ENCODE measurements at places on chromosomes 6 and 20. TPM values are rescaled to one million over a fixed set of nuclear protein-coding genes. Genes with fewer than 3 reads are reported as not detected.

DNA sequence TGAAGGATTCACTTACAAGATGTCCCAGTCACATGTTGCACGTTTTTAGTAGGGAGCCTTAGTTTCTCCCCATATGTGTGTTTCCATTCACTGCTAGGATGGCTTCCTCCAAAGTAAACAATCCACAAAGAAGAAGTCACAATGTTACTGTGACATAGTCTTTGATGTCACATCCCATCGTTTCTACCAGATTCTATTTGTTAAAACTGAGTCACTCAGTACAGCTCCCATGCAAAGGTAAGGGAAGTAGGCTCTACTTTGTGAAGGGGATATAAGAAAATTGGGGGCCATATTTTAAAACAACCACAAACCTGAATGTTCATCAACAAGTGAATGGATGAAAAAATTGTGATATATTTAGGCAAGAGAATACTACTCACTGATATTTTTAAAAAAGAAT is at the start of the genes OR11A1 and OR2H1:
Gene OR11A1, minus strand, starts transcription at position 101 of the 400 bp plus-strand sequence. CDS start 29,430 bp downstream, outside the sequence.
Gene OR2H1, plus strand, starts transcription at position 185 of the 400 bp plus-strand sequence. CDS start 4,615 bp downstream, outside the sequence.
- no peak for DNase-seq

DNA sequence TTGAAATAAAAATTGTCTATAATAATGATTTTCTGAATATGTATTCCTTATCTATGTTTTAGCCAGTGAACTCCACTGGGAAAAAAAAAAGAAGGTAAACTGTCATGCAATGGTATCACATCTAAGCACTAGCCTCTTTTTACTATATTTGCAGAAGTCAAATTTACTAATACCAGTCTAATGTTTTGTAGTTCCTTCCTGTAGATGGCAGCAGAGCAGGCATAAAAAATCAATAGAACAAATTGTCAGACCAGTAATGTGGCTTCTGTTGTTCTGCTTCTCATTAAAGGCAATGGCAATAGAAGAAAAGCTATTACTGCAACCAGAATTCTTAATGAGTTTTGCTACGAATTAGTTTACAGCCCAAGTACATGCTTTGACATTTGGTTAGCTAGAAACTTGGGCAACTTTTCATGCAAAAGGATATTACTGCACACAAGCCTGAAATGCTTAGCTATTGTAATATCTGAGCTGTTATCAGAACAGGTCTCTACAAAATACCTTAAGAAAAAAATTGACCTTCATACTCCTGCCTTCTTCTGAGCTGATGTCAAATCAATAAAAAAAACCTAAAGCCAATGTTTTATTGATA is 476.9 kb downstream of the KHDRBS2 start:
- peak; percentile 15 for DNase-seq

GRCh38 chr20:44692932-44693480 is 22.2 kb upstream of the CCN5 start:
- peak; percentile 95 for DNase-seq

DNA sequence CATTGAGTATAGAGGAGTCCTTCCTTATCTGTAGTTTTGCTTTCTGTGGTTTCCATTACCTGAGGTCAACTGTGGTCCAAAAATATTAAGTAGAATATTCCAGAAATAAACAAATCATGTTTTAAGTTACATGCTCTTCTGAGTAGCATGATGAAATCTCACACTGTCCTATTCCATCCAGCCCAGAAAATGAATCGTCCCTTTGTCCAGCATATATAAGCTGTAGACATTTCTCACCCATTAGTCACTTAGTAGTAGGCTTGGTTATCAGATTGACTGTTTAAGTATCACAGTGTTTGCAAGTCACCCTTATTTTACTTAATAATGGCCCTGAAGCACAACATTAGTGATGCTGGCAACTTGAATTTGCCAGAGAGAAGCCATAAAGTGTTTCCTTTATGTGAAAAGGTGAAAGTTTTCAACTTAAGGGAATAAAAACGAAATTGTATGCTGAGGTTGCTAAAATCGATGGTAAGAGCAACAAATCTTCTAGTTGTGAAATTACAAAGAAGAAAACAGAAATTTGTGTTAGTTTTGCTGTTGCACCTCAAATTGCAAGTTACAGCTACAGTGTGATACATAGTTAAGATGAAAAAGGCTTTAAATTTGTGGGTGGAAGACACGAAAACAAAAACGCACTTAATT is 198.6 kb upstream of the SIM1 start:
- peak; percentile 87 for DNase-seq

DNA sequence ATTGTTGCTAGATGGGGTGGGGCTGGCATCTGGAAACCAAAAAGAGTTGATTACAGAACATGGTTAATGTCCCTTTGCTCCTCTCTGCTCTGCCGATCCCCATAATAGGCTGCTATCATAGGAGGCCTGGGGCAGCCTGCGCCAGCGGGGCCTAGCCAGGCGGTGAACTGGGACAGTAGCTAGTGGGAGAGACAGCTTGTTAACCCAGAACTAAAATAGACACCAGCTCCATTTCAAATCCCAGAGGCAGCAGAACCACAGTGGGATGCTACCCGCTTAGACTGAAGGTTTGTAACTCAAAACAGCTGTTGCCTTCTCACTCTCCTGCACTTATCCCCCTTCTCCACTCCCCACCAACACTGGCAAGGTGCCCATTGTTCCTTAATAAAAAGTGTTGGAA is 98.5 kb downstream of the SSR1 start:
- no peak for DNase-seq

GRCh38 chr6:30600451-30600961 is 16.5 kb downstream of the PPP1R10 start:
- no peak for DNase-seq

GRCh38 chr6:141562186-141562811 is 570.4 kb upstream of the GJE1 start:
- no peak for DNase-seq

- no peak for DNase-seq
Measured at GRCh38 chr6:154937306-154938220, 57.6 kb upstream of the TIAM2 start.

DNA sequence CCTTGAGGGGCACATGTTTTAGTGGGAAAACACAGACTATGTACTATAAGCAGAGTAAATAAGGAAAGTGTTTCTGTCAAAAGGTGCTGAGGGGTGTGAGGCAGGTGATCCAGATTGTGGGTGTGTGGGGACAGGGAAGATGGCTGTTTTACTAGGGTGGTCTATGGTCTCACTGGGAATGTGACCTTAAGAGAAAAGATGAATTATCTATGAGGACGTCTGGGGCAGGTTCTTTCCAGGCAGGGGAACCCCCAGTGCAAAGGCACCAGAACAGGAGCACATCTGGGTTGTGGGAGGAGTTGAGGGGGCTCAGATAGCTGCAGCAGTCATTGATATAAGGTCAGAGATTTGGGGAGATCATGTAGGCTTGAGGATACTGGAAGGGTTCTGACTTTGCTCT is 18.2 kb upstream of the POLR1H start:
- no peak for DNase-seq

DNA sequence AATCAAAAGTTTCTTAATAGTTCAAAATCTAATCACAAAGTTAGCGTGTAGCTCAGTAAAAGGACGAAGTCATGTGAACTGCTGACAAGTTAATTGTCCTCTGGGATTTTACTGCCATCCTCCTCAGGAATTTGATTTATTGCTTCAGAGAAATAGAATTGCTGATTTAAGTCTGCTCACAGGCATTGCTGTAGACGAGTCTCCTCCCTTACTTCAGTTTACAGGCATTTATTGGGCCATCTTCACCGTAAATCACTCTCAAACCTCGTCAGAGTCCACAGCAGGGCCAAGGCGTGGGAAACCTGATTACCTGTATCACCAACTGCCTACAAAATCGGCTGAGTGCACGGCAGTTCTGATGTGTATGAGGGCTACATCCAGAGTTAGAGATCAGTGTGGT is 119.1 kb upstream of the PDE10A start:
- DNase-seq: no peak

- peak; percentile 73 for DNase-seq
Measured at GRCh38 chr6:14037402-14038277, 79.9 kb upstream of the CD83 start.

- peak; percentile 79 for DNase-seq
Measured at GRCh38 chr20:8116067-8116811, 15.8 kb upstream of the PLCB1 start.

DNA sequence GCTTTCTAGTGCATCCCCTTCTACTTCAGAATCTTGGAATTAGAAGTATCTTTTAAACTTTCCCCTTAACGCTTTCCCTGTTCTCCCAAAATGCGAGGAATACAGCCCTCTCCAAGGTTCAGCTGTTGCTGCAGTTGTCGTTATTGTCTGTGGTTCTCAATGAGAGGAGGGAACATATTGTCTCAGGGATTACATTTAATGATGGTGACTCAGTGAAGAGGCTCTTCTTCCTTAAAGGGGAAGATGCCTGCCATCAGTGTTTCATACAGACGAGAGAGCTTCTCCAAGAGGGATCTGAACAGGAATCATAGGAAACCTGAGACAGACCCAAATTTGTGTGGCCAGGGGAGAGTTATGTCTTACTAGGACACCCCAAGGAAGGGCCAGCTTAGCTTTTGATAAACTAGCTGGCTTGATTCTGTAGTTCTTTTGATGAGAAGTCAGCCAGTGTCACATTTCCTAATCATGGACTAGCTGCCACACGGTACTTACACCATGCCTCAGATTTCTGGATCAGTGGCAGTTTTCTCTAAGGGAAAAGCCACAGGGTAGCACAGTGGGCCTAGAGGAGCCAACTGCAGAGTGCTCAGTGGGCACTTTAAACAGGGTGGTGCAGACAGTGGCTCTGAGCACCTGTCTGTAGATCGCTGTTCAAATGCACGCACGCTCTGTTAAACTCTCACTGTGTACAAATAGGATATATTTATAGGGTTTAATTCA is 59.7 kb upstream of the TMEM181 start:
- DNase-seq: peak; percentile 72

DNA sequence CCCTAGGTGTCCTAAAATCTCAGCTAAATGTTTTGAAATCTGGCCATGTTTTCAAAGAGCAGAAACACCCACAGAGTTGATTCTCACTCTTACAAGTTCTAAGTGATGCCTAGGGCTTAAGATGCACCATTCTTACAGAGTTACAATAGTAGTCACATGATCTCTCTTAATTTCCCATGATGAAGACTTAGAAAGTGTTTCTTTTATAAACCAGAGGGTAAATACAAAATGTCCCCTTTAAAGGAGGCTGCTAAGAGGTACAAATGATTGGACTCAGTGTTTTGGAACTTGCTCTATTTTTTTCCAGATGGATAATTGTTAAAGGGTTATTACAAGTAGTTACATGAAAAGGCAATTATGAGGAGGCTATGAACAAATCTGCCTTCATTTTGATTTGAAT is 244.6 kb downstream of the GRM1 start:
- no peak for DNase-seq

- no peak for DNase-seq
Measured at GRCh38 chr6:69894578-69895347, 28.4 kb downstream of the COL19A1 start.

DNA sequence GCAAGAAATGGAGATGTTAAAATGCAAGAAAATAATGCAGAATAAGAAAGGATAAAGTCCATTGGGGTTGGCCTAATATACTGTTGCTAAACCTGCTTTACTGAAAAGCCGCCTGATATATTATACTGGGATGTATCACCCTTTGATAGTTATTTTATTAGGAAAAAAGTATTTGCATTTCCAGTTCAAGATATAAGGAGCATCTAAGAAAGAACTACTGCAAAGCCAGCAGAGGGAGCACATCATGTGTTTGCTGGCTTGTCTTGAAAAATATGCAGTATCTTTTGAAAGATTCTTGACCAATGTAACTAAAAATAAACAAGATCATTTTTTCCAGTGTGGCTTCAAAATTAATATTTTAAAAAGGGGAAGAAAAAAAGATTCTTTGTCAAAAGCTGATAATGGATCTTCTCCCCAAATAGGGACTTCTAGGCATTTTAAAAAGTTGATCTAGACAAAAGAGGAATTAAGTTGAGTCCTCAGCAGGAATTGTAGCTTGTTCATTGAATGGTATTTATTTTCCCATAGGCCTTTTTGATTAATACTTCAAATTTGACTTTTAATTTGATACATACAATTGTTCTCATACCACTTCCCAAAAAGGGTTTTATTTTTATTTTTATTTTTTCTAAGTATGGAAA is 214.9 kb downstream of the ZFAND3 start:
- peak; percentile 58 for DNase-seq

DNA sequence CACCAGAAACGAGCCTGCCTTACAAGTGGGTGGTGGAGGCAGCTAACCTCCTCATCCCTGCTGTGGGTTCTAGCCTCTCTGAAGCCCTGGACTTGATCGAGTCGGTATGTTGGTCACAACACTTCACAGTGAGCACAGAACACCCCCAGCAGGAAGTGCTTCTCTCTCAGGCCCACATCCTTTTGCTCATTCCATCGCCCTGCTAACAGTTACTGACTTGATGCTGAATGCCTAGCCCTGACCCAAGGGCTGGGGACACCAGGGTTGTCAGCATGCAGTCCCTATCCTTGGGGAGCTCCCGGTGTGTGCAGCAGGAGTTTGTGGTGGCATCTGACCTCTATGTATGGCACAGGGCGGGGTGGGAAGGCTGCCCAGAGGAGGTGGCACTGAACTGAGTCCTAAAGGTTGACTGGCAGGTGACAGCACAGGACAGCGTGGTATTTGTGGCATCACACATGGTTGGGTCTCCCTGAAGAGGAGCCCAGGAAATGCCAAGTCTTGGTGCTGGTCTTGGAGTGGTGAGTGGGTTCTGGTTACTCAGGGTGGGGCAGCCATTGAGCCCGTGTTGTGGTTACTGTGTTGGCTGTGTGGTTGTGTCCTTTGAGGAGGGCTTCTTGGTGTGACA is 26.7 kb downstream of the GTSF1L start:
- DNase-seq: no peak

Gene PEDS1
- 25.8 TPM for total RNA-seq

Gene SEMG1
- not detected for total RNA-seq

Gene MATN4
- not detected for total RNA-seq

Gene MRAP2
- total RNA-seq: not detected

Gene MYB
- total RNA-seq: 0.18 TPM

Gene TSPYL4
- total RNA-seq: 49.2 TPM

Gene IP6K3
- 0.29 TPM for total RNA-seq

Gene SCRT2
- total RNA-seq: not detected

Gene PRKN
- total RNA-seq: not detected

Gene SLC17A1
- not detected for total RNA-seq

Gene RBBP9
- 15.4 TPM for total RNA-seq

Gene RIPPLY2
- total RNA-seq: not detected

Data from HFFc6 (cell line).